Fibroblast of lung (primary cell): ENCODE measurements at places on chromosomes 13 and 19.

DNA sequence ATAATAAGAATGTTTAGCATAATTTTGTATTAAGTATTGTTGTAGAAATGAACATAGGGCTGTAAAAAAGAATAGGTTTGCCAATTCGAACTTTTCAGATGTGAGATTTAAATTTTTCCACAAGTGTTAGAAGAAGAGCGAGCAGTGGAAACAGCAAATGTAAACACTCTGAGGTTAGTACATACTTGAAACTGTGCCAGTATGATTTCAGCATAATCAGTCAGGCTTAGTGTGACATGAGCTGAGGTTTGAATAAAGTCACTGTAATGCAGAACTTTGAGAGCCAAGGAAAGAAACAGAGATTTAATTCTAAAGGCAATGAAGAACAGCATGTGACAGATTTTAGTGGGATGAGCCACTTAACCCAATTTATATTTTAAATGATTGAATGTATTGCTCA is 2166.4 kb downstream of the PCDH9 start:
- peak; percentile 72 for DNase-seq

DNA sequence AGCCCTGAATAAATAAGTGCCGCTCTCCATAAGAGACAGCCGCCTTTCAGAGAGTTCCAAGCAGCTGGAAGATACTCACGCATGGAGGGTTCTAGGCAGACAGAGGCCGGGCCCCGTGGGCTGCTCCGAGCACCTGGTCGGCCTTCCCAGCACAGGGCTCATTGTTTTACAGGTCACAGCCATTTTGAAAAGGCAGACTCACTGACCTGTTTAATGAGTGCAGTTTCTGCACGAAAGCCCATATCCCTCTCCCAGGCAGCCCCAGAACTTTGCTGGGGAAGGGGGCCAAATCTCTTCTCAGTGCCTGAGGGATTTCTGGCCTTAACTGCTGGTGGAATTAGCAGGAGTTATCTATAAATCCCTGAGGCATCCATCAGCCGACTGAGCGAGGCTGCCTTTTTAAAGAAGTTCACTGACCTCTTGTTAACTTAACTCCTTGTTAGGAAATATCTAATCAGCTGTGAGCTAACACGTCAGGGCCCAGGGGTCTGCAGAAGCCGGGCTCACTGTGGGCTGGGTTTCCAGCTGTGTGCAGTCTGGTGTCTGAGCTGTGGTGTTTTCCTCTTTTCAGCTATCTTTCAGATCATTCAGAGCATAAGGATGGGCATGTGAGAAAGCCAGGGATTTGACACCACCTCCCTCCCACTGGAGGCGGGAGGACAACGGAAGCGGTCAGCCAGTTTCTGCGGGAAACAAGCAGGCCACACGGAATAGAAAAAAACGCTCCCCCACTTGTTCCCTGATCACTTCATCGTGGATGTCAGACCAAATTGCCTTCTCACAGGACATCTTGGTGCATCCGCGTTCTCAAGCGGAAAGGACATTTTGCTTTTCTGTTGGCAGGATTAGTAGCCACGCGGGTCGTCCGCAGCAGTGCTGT is 23.3 kb downstream of the SERP2 start:
- peak; percentile 73 for DNase-seq

DNA sequence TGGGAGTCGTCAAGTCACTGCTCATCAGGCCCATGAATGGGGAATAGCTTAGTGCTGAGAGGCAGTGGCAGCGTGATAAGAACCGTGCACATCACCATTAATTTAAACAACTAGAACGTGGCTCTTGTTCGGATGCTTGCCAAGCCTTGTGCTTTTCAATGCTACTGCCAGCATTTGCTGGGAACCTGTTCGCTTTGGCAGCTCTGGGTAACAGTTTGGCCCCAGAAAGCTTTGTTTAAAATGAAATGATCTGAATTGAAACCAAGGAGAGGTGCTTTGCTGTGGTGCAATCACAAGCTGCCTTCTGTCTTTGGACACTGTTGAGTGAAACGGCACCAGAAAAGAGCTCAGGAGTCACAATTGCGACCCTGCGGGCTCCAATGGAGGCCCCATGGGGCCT is 53.5 kb upstream of the OLFM4 start:
- no peak for DNase-seq

- DNase-seq: no peak
Observed at GRCh38 chr19:14167576-14168138, 31.3 kb upstream of the ASF1B start.

DNA sequence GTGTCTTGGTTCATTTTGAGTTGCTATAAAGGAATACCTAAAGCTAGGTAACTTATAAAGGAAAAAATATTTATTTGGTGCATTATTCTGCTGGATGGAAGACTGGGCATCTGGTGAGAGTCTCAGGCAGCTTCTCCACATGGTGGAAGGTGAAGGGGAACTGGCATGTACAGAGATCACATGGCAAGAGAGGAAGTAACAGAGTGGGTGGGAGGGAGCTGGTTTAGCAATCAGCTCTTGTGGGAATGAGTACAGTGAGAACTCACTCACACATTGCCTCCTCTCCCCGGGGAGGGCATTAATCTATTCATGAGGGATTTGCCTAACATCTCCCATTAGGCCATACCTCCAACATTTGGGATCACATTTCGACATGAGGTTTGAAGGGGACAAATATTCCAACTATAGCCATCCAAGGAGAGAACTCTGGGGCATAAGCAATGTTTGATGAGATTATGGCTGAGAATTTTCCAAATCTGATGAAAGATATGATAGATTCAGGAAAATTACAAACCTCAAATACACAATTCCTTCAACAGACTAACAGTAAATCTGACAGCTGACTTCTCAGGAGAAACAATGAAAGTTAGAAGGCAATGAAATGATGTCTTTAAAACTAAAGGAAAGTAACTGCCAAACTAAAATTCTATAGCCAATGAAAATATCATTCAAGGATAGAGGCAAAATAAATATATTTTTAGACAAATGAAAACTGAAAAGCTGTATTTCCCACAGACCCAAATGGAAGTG is 52.5 kb downstream of the MTUS2 start:
- DNase-seq: no peak

GRCh38 chr19:4557971-4558941 is 1.2 kb downstream of the SEMA6B start:
- DNase-seq: no peak

DNA sequence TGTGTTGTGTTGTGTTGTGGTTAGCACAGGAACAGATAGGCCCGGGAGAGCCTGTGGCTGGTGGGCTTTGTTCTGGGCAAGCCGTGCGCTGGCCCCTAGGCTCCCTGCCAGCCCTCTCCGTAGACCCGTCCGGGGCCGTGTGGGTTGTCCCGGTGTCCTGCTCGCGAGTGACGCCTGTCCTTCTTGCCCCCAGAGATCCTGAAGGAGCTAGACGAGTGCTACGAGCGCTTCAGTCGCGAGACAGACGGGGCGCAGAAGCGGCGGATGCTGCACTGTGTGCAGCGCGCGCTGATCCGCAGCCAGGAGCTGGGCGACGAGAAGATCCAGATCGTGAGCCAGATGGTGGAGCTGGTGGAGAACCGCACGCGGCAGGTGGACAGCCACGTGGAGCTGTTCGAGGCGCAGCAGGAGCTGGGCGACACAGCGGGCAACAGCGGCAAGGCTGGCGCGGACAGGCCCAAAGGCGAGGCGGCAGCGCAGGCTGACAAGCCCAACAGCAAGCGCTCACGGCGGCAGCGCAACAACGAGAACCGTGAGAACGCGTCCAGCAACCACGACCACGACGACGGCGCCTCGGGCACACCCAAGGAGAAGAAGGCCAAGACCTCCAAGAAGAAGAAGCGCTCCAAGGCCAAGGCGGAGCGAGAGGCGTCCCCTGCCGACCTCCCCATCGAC is 5.7 kb downstream of the ING1 start:
- DNase-seq: no peak

- DNase-seq: no peak
Observed at GRCh38 chr13:66765559-66765958, 464.6 kb downstream of the PCDH9 start.

- DNase-seq: no peak
Observed at GRCh38 chr19:45947926-45948325, 25.7 kb downstream of the NOVA2 start.

GRCh38 chr13:71906448-71906847 is 39.4 kb upstream of the DACH1 start:
- DNase-seq: no peak

DNA sequence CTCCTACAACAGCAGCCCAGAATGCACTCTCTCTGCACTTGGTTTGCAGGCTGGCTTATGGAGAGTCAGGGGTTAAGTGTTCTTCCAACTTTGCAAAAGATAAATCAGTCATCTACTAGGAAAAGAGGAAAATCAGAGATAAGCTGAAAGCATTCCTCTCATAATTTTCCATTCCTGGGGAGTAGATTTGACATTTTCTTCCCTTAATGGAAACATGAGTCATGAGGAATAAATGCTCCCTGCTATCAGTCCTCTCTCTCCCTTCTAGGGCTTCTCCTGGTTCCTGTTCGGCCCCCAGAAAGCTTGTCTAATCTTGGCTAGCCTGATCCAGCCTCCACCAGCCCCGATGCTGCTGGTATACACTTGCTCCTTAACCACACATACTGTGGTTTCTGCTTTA is 28.4 kb upstream of the ENOX1 start:
- DNase-seq: peak; percentile 51

- peak; percentile 72 for DNase-seq
Observed at GRCh38 chr13:98556968-98557631, 19.8 kb downstream of the STK24 start.

DNA sequence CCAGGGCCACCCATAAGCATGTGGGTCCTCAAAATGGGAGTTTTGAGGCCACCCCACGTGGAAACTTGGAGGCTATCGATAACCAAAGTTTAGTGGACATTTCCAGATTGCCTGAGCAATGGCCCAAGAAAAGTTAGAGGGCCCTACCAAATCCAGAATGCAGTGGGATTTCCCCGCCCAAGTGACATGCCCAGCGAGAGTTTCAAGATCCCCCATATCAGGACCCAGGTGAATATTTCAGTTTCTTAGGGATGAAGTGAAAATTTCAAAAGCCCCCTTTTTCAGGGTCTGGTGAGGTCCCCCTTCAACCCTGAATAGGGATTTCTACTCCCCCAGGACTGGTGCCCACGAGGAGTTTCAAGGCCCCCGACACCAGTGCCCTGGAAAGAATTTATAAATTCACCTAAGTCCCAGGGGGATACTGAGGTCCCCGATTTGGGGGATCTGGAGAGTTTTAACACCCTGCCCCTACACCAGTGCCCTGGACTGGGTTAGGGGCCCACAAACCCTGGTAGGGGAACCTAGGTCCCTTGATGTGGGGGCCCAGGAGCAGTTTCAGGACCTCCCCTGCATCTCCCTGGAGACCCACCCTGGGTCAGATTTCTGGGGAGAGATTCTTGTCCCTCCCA is 695 bp downstream of the BST2 start:
- no peak for DNase-seq

- no peak for DNase-seq
Observed at GRCh38 chr13:95452375-95452774, 100.1 kb upstream of the CLDN10 start.

DNA sequence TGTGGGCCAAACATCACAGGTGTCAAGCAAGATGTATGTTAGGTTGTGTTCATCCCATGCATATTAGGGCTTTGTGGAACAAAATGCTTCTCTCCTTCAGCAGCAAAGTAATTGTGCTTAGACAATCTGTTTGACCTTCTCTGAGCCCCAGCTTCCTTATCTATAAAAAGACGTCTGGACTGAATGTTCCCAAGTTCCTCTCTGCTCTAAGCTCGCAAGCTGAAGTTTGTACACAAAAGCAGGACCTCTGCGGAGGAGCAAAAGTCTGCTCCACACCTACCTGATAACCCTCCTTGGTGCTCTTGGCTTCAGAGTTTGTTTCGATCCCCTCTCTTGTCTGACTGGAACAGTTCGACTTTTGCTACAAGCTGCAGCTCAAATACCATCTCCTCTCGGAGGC is 95.7 kb upstream of the UBL3 start:
- DNase-seq: no peak

- peak; percentile 1 for DNase-seq
Observed at GRCh38 chr13:92137520-92137919, 739.1 kb downstream of the GPC5 start.

DNA sequence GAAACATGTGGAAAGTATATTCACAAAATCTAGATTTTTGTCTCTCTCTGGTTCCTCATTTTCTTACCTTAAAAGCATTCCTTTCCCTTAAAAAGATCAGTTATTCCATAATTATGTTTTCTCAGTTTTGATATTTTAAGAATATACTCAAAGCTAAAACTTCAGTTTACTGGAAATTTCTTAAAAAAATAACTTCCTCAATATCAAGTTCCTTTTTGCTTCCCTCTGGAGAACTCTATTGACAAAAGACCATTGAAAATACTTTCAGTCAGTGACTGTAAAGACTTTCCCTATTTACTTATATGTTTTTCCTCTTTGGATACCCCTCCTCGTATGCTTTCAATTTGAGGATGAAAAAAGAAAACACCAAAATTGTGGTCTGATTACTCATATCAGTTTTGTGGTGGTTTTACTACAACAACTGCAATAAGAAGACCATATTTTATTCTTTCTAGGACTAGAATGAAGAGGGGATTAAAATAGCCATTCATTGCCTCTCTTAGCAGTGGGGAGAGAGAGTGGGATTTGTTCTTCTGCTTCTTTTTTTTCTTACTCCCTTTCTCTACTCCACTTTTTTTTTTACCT is 113.2 kb downstream of the ESD start:
- peak; percentile 22 for DNase-seq

GRCh38 chr19:41861116-41861768 is 1.2 kb downstream of the RPS19 start:
- DNase-seq: no peak

DNA sequence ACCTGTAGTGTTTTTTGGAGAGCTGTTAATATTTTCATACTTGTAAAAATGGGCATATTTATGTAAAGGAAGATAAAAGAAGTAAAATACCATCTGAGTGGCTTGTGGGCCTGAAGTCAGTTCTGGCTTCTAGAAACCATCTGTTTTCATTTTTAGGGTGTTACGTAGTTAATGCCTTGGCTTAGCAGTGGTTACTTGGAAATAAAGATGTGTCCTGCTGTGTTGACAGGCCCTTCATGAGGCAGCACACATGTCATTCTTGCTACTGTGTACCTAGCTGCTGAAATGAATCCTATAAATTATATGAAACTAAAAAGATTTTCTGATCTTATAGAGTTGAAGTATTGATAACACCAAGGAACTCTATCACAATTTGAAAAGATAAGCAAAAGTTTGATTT is 16.0 kb downstream of the ILF3 start:
- DNase-seq: no peak

- no peak for DNase-seq
Observed at GRCh38 chr13:44017756-44018309, 138.1 kb downstream of the LACC1 start.

DNA sequence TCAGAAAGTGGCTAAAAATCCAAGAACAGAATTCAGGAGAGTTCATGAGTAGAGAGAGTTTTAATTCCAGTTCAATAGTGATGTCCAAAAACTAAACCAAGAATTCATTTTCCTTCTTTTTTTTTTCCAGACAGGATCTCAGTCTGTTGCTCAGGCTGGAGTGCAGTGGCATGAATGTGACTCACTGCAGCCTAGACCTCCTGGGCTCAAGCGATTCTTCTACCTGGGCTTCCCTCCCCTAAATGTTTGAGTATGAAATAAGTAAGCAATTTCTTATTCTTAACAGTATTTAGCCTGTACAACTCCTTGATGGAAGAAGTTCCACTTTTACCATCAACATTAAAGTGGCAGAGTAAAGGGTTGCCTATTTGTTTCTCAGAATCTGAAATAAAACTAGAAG is 3.8 kb downstream of the COMMD6 start:
- no peak for DNase-seq

- DNase-seq: no peak
Observed at GRCh38 chr13:22320991-22321390, 650.1 kb downstream of the FGF9 start.

GRCh38 chr19:46610851-46611770 is 10.0 kb downstream of the CALM3 start:
- peak; percentile 71 for DNase-seq
